ENCODE measurements at places on chromosomes 13 and 19.

GRCh38 chr19:16894080-16894479, 5.3 kb downstream of the F2RL3 start:
- DNase-seq: peak; percentile 24

GRCh38 chr13:50375792-50376191, 360.5 kb downstream of the KCNRG start:
- no peak for DNase-seq

DNA sequence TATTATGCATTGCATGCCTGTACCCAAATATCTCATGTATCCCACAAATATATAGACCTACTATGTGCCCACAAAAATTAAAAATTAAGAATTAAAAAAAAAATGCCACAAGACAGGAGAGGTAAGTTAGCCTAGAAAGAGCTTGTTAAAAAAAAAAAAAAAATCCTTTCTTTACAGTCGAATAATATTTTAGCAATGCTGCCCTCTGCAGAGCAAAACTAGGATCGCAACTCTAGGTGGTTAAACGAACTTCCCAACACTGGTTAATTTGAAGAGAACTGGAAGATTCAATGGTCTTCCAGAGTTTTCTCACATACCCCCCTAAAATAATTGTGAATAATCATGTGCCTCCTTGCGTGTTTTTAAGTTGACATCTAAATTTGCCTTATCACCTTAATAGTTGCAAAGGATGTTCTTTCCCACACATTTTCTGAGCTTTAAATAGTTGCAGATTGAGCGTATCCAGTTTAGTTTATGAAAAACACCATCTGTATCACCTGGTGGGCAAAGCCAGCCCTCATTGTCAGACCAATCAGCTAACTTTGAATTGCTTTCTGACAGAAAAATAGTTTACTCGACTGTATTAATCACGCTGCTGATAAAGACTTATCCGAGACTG, 47.4 kb upstream of the RCBTB2 start:
- peak; percentile 89 for DNase-seq

GRCh38 chr13:95740979-95741320, 64.0 kb downstream of the DNAJC3 start:
- DNase-seq: no peak

- DNase-seq: no peak
Observed at GRCh38 chr13:48896312-48896711, 79.4 kb upstream of the FNDC3A start.

- no peak for DNase-seq
Observed at GRCh38 chr13:105758918-105759860, 776.3 kb downstream of the EFNB2 start.

GRCh38 chr19:46065486-46066071, 24.8 kb upstream of the IGFL4 start:
- DNase-seq: no peak
